ENCODE measurements at places on chromosomes 1 and 21. TPM values are rescaled to one million over a fixed set of nuclear protein-coding genes. Genes with fewer than 3 reads are reported as not detected.

The APOBEC4 gene
- not detected for total RNA-seq

The IL10RB gene
- 39.1 TPM for total RNA-seq

- H3K4me3 ChIP-seq: no peak overlapping the region
- H3K27me3 ChIP-seq: no peaks in the 10 kb centered on the region
- DNase-seq: no peak
- H3K4me1 ChIP-seq: no peaks in the 10 kb centered on the region
- H3K27ac ChIP-seq: no peak overlapping the region
Measured at GRCh38 chr1:22044690-22045420, 7.7 kb upstream of the CDC42 start.

DNA sequence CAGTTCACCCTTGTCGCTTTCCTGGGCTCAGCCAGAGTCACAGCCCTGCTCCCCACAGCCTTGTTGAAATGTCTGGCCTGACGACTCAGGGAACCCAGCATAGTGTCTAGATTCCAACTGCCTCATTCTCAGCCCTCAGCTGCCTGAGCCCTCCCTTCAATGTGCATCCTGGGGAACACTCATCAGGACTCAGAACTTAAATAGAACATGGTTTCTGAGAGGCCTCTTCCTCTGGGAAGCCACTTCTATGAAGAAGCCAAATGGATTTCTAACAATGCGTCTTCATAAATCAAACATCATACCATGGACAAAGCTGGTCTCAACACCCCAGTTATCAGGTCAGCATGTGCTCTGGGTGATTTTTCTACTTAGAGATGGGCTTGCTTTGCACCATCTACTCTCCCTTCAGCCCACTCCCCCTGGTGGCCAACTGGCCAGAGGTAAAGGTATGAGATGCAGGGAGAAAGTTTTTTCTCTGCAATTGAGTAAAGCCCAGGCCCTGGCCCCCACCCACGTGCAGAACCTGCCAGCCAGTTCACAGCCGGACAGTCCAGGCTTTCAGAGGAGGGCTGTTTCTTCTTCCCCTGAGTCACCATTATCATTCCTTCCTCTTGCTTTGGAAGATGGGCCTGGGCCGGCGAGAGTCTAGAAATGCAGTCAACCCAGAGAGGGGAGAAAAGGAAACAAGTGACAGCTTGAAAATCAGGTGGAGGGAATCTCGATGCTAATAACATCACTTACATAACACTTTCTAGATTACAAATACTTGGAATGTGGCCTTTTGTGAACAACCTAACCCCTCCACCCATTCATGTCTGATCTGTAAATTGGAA, 32.1 kb downstream of the CD244 start:
- DNase-seq: no peak
- no peaks in the 10 kb centered on the region for H3K27me3 ChIP-seq
- no peaks in the 10 kb centered on the region for H3K4me1 ChIP-seq
- H3K27ac ChIP-seq: no peak overlapping the region
- no peaks in the 10 kb centered on the region for H3K36me3 ChIP-seq

DNA sequence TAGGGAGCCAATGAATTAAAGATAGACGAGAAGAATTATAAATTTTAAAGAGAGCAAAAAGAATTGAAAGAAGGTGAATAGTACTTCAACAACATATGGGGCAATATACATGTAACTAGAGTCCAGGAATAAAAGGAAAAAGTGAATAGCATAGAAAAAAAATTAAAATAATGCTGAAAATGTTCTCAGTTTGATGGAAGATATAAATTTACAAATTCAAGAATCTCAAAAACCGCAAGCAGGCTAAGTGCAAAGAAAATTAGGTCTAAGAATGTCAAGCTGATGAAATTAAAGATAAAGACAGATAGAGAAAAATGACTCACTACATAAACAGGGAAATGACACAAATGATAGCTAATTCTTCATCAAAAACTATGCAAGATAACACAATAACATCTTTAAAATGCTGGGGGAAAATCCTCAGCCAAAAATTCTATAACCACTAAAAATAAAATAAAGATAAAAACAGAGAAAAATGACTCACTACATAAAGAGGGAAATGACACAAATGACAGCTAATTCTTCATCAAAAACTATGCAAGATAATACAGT, 326.3 kb downstream of the TBX15 start:
- H3K27me3 ChIP-seq: no peaks in the 10 kb centered on the region
- H3K4me3 ChIP-seq: no peak overlapping the region
- no peak for DNase-seq
- H3K4me1 ChIP-seq: no peaks in the 10 kb centered on the region
- no peaks in the 10 kb centered on the region for H3K36me3 ChIP-seq

All from ascending aorta (tissue), 2 donors.